ENCODE measurements at places on chromosomes 3 and 15. TPM values are rescaled to one million over a fixed set of nuclear protein-coding genes. Genes with fewer than 3 reads are reported as not detected.
A peak's percentile ranks its signal among the peaks of the same experiment; 100 is the strongest.

DNA sequence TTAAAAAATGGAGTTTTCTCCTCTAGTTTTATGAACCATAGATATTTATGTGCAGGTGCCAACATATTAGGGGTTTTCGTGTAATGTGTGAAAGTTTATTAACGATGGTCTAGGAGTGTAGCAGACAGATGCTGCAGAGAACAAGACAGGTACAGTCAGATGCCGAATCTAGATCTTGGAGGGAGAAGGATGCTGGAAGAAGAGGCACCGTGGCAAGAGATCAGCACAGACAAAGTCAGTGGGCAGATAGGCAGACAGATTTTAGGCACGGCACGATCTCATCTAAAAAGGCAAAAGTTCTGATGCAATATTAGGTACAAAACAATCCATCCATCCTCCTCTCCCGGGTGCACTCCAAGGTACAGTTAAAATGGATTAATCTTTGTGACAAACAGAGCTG is 161.6 kb downstream of the TIGIT start:
- no peak overlapping the region for H3K27ac ChIP-seq
- DNase-seq = no peak
- H3K27me3 ChIP-seq = no peaks in the 10 kb centered on the region
- peaks cover 9% of the 10 kb centered on the region for H3K4me1 ChIP-seq
- no peaks in the 10 kb centered on the region for H3K36me3 ChIP-seq

The QARS1 gene
- total RNA-seq = 340 TPM

- H3K27ac ChIP-seq = no peak overlapping the region
- H3K27me3 ChIP-seq = peaks cover 36% of the 10 kb centered on the region
- DNase-seq = peak; percentile 58
- peak overlapping the region; percentile 54 for H3K4me3 ChIP-seq
Measured at GRCh38 chr15:98292442-98293240, 332.1 kb downstream of the ARRDC4 start.

The IQCF5 gene
- not detected for total RNA-seq

DNA sequence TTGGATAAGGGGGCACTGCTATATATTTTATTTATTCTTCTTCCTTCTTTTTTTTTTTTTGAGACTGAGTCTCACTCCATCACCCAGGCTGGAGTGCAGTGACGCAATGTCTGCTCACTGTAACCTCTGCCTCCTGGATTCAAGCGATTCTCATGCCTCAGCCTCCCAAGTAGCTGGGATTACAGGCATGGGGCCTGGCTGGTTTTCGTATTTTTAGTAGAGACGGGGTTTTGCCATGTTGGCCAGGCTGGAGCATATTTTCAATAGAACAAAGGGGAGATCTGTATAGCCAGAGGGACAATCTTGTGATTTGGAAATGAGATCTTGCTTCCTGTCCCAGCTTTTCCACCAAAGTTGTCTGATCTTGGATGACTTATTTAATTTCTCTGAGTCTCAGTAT is 133.1 kb upstream of the ABHD17C start:
- no peaks in the 10 kb centered on the region for H3K36me3 ChIP-seq
- DNase-seq = no peak
- H3K27ac ChIP-seq = no peak overlapping the region
- no peaks in the 10 kb centered on the region for H3K4me1 ChIP-seq
- peaks cover 40% of the 10 kb centered on the region for H3K27me3 ChIP-seq
- H3K4me3 ChIP-seq = no peak overlapping the region

All from activated T-cell treated with anti-CD3 and anti-CD28 coated beads, Interleukin-2, amount 50 U/mL, for 72 hours (primary cell).